GM20000 (cell line): ENCODE measurements at places on chromosomes 2 and 18.
A peak's percentile ranks its signal among the peaks of the same experiment; 100 is the strongest.

- no peak for DNase-seq
These were observed 7.6 kb upstream of the LPIN1 start for GRCh38 chr2:11738589-11739436.

- DNase-seq = peak; percentile 72
These were observed 1.2 kb downstream of the CFLAR start for GRCh38 chr2:201116959-201117734.

DNA sequence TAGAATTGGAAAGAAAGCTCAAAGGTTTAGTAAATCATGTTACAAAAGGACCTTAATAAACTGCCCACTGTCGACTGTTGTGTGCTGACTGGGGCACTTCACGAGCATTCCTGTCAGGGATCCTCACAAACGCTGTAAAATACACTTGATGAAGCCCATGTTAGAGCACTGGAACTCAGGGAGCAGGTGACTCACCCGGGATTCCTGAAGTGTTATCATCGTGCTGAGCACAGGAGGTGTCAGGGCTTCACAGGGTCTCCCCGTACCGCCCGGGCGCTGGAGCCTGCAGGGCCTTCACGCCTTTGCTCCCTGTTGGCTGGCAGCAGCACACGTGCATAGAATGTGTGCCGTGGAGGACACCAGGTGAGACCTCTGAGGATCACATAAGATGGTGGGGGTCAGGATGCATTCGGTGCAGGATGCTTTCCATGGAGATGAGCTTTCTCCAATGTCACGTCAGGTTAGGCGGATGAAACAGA is 187.3 kb downstream of the SNTG2 start:
- DNase-seq = no peak

- DNase-seq = no peak
These were observed 117.6 kb downstream of the DYSF start for GRCh38 chr2:71570951-71571460.

- DNase-seq = no peak
These were observed 90.1 kb downstream of the NFATC1 start for GRCh38 chr18:79485788-79486355.

DNA sequence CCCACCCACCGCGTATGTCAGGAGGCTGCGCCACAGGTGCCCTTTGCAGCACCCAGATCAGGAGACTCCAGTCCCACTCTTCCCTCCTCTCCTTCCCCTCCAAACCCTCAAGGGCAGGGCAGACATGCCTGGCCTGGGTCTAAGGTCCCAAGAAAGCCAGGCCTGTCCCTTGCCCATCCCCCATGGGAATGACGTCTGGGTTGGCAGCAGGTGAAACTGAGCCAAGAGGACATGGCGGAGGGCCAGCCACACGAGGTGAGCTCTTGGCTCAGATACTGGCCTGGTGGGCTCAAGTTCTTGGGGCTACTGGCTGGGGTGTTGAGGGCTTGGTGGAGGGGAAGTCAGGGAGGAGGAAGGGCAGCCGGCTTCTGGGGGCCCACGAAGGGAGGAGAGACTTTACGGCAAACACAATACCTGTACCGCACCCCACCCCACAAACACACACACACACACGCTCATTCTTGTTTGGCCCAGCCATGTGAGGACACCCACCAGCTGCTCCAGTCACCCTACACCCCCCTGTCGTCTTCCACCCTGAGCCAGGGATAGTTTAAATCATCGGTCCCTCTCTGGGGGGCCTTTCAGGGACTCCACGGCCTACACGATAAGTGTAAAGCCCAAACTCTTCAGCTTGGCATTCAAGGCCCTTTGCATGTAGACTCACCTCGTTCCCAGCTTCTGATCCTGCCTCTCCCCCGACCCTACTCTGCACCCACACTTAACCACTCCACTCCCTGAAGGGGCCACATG is 24.1 kb upstream of the TNS1 start:
- no peak for DNase-seq

DNA sequence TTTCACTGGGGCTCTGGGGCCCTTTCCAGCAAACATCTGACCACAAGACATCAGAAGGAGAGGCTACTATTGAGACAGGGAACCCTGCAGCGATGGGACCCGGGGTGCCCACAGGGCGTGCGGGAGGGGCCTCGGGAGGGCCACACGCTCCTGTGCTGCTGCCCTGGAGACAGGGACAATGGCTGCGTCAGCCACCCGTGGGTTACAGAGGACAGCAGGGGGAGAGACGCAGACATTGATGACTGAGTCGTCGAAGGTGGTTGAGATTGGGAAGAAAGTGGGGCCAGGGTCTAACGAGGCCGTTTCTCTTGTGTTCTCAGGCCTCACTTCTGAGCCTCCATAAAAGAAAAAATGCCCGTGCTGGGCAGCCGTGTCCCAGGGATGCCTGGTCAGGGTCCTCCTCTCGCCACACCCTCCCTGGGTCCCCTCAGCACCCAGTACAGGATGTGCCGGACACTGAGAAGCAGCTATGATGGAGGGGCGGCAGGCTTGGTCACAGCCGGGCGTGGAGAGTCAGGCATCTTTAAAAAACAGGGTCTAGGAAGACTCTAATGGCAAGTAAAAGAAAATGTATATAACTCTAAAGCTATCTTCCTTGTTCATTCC is 73.9 kb downstream of the NDUFA10 start:
- no peak for DNase-seq

DNA sequence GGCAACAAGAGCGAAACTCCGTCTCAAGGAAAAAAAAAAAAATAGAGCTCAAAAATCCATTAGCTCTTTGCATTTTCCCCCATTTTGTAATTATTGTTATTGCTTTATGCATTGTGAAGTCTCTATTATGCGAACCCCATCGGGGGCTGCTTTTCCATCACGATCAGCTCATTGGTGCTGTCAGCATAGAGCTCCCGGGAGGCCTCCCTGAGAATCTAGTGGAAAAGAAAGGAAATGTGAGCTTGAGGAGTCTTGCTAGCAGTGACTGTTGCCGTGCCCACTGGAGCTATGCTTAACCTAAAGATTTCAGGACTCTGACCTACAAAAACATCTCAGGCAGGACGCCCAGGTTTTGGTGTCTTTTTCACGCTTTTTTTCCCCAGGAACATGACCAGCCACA is 102.6 kb upstream of the NDUFV2 start:
- DNase-seq = no peak

DNA sequence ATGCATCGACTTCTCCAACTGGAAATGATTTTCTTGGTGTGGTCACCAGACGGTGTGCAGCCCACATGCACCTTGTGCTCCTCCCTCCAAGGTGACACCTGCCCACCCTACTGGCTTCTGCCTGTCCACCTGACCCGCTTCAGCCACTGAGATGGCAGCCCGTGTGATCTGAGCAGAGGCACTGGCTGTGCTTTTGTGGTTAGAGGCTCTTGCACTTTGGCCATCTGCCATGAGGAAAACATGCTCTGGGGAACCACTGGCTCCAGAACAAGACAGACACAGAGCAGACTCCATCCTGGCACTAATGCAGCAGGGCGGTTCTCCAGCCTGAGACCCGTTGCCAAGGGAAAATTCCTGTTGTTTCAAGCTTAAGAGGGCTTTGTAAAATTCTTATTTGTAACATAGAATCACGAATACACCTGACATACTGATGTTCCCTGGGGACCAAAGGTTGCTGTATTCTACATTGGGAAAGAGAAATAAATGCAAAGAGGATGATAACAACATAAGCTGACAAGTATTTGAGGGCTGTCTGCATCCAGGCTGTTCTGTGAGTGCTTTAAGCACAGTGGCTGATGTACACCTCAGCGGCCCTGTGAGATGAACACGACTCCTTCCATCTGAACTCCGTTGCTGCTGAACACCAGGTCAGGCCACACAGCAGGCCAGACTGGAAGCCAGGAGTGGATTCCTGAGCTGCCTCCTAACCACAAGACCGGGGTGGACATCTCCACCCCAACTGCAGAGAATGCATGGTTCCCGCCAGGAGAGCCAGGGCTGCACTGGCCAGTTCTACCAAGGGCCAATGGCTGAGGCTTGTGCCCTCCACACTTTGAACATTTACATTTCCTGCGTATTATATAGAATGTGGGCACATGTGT is 820.4 kb downstream of the GALR1 start:
- no peak for DNase-seq

GRCh38 chr2:142769761-142770160 is 107.7 kb upstream of the KYNU start:
- no peak for DNase-seq

DNA sequence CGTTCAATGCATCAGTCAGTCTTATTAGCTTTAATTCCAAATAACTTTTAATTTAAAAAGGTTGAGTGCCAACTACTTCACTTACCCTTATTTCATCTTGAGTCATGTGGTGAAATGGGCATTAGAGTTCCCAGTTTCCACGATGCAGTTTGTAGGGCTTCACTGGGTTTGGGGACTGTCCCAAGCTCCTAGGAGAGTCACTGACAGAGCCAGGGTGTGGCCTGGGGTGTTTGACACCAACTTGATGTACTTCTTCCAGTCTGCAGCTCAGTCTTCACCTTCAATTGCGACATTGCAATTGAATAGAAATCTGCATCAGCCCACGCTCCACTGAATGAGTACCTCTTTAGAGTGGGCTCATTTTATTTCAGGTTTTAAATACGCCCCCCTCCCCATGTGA is 165.3 kb downstream of the ARL4C start:
- no peak for DNase-seq

- no peak for DNase-seq
These were observed 117.4 kb downstream of the FAM210A start for GRCh38 chr18:13608791-13609532.

DNA sequence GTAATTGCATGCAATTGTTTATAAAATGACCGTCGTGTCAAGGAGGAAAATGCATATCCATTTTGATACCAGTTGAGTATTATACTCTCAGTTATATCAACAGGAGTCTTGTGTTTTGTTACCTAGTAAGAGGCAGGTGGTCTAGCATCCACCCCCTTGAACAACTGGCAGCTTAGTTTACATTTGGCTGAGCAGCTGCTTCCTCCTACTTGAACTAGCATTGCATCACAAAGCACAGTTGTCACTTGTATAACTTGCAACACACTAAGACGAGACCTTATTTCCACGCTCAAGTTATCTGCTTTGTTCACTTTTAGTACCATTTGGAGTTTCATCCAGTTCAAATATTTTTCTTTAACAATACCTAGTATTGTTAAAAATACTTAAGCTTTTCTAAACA is 75.4 kb upstream of the UBE2E3 start:
- no peak for DNase-seq

DNA sequence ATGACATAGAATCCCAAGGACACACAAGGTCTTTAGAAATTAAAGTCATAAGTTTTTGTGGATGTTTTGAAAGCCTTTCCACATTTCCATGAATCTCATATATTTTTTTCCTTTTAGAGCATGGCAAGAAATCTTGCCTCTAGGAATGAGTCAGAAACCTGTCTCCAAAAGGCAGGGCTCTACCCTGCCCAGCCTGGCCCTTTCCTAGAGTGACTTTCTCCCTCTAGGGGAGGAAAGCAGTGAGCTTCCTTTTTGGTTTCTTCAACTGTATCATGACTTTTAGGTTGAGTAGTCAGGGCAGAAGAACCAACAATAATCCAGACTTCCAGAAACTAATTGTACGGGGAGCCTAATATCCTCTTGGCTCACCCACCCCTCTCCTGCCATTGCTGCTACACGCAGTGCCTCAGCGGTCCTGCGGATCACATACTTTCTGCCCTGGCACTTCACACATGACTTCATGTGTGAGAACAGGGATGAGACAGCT is 300.3 kb downstream of the AGPS start:
- DNase-seq = no peak

DNA sequence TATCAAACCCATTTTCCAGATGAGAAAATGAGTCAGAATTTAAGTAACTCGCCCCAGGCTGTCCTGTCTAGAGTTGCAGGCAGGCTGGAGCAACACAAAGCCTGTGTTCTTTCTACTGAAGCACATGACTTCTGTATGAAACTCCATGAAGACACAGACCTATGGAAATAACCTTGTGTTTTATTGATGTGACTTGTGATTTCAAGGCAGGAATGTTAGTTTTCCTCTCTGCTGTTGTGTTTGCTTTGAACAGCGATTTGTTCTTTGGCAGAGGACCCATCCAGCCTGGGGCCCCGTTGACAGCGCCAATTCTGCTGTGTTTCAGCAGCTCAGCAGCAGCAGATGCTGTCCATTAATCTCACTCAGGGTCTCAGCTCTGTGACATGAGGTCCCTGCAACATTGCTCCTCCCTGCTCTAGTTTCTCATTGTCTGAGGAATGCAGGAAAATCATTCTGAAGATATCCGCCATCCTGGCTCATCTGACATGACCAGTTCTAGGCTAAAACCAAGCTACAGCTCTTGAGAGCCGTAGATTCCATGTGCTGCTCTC is 344.3 kb upstream of the RAB12 start:
- DNase-seq = no peak

GRCh38 chr18:9835113-9835755 is 50.5 kb upstream of the TXNDC2 start:
- no peak for DNase-seq

DNA sequence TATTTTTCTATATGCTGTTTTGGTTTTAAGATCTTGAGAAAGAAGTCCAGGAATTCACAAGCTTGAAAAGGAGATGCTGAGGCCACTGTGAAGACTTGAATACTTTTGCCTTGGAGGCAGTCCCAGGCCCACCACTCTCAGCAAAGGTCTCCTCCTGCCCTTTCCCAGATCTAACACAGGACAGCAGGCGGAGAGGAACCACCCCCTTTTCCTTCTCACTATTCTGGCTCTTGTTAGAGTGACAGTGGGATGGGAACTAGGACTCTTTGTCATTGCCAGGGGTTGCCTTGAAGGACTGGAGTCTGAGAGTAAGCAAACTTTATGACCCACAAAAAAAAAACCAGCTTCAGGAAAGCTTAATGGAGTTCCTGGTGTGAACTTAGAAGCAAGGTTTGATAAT is 54.7 kb downstream of the E2F6 start:
- no peak for DNase-seq
